ENCODE measurements at places on chromosomes 5 and 9.

DNA sequence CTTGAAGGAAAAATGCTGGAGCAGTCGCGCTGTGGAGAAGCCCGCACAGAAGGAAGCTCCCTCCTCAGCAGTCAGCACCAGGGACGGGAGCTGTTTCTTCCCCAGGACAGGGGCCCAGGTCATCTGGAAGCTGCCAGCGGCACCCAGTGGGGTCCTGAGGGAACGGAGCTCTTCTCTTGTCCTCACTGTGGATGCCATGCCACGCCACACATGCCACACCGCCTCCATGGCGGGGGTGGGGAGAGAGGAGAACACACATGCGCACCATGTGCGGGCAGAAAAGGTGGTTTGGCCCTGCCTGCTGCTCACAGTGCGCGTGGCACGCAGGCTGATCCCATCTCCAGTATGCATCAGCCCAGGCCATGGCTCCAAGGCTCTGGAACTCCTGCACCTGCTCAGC, 41.7 kb upstream of the ZNF354B start:
- DNase-seq: no peak

DNA sequence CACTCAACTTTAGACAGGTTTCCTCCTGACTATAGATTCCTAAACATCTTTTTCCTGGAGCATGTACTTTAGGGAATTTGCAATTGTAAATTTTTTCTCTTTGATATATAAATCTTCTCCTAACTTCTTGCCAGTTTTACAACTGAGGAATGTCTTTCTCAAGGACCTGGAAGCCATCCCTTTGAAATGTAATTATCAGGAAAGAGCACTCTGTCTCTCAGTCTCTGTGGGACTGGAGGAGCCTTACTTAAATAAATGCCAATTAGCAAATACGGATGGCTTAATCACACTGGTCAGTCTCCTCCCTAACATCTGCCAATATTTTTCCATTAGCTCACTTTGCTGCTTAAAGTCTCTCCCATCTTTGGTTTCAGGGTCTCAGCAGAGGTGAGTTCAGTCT, 344.3 kb upstream of the ARRDC3 start:
- no peak for DNase-seq

GRCh38 chr5:170057311-170057710, 48.4 kb upstream of the FOXI1 start:
- no peak for DNase-seq

GRCh38 chr9:1462626-1463308, 412.6 kb downstream of the DMRT2 start:
- DNase-seq: no peak

DNA sequence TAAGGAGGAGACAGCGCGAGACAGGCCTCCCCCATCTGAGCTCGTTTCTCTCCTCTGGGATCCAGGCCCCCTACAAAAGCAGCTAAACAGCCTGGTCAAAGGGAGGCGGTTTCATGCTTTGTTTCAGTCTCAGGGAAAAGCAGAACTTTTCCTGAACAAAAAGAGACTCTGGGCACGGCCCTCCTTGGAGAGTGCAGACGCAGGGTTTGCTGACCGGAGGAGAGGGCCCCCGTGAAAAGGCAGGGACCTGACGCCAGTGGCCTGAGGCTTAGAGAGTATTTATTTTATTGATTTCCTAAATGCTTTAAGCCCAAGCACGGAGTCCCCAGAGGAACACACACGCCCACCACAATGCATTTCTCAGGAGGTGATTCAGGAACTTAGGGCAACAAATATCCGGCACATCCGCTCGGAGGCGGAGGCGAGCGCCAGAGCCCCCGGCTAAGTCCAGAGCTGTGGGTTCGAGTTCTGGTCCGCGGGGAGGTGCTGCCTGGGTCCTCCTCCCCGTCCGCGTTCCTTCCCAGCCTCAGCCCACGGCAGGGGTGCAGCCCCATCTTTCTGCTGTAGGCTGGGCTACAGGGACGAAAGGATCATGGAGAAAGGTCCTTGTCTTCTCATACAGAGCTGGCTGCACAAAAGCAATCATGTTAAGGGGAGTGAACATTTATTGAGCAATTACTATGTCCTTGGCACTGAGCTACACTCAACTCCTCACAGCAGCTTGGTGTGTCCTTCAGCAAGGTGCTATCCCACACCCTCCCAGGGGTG, 40.0 kb downstream of the PTGES start:
- DNase-seq: no peak

GRCh38 chr9:82790875-82791274, 272.1 kb downstream of the RASEF start:
- DNase-seq: peak; percentile 9

- DNase-seq: no peak
These were observed 46.0 kb downstream of the CNOT6 start for GRCh38 chr5:180540050-180540694.

- no peak for DNase-seq
These were observed 8.8 kb downstream of the MSX2 start for GRCh38 chr5:174733091-174733690.

GRCh38 chr5:82218374-82219156, 59.6 kb downstream of the RPS23 start:
- DNase-seq: no peak

DNA sequence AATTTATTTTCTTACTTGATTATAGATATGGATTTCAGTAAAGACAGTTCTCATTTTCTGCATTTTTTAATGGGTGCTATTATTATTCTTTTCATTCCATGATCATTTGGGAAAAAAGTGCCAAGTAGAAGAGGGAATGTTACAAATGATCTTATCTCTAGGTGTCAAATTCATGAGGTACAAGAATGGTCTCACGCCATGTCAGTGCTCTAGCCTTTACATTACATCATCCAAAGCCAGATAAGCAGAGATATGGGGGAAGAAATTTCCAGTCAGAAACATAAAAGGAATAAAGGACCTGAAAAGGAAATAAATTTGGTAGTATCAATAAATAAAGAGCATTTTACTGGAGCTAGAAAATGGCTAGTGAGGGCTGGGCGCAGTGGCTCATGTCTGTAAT, 1544.2 kb upstream of the CDH6 start:
- no peak for DNase-seq

GRCh38 chr5:31054453-31054852, 139.0 kb upstream of the CDH6 start:
- no peak for DNase-seq

- DNase-seq: no peak
These were observed 13.1 kb downstream of the LHX6 start for GRCh38 chr9:122215663-122216062.

- no peak for DNase-seq
These were observed 56.7 kb upstream of the OSMR start for GRCh38 chr5:38789134-38789533.

GRCh38 chr5:146890731-146891440, 12.3 kb upstream of the PPP2R2B start:
- DNase-seq: no peak

DNA sequence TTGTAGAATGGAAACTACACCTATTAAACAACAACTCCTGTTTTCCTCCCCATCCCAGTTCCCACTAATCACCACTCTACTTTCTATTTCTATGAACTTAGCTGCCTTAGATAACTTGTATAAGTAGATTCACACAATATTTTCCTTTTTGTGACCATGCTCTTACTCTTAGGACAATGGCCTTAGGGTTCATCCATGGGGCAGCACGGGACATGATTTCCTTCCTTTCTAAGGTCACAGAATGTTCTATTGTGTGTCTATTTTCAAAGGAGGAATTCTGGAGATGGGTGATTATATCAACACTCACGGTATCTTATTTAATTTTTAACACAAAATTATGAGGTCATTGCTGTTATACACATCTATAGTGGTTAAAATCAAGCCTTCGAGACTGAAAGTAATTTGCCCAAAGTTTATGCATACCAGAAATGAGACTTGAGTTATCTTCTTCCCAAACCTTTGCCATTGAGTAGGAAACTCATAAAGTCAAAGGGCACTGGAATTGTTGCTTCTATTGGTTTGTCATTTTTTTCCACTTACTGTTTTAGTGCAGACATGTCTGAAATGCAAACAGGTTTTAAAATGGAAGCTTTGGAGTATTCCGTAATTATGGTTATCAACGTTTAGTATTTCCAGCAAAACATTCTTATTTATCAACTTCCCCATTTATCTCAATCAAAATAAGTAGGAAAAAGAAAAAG, 23.6 kb downstream of the CTSL start:
- DNase-seq: no peak

DNA sequence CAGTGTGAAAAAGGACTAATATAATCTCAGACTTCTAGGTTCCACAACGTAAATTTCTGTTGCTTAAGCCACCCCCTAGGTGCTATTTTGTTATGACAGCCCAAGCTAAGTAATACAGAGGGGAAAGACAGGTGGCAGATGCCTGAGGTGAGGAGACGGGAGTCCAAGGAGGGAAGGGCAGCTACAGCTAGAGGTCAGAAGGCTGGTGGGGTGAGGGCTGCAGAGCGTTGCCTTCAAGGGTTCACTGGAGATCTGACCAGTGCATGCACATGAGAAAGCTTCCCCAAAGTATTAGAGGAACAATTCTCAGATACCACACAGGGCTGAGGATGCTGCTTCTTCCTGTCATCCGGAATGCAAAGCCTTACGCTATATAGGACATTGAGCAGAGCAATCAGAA, 104.7 kb upstream of the IRX4 start:
- no peak for DNase-seq

- DNase-seq: no peak
These were observed 86.5 kb upstream of the ANKRD55 start for GRCh38 chr5:56319526-56320181.

- no peak for DNase-seq
These were observed 26.9 kb downstream of the COL15A1 start for GRCh38 chr9:98970532-98971041.

DNA sequence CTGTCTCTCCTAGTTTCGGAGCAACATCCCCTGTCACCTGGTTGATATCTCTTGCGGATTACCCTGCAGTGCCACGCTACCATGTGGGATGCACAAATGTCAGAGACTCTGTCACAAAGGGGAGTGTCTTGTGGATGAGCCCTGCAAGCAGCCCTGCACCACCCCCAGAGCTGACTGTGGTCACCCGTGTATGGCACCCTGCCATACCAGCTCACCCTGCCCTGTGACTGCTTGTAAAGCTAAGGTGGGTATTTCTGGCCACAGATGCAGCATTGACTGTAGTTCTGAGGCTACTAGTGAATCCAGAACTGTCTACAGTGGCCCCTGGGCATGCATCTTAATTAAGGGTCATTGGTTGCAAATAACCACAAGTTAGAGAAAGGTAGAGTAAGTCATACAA, 50.8 kb downstream of the AQP7 start:
- no peak for DNase-seq

DNA sequence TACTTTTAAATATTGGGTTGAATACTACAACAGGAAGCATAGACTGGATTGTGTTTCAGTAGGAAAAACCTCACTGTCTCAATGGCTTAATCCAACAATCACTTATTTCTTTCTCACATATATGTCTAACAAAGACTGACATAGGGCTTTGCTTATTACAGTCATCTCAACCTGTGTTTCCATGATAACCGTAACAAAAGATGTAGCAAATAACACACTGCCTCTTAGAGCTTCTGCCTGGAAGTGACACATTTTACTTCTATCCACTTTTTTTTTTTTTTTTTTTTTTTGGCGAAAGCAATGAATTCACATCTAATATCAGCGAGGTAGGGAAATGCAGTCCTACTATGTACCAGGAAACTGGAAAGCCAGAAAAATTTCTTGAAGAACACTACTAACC, 204.9 kb upstream of the CDKN2B start:
- DNase-seq: no peak

DNA sequence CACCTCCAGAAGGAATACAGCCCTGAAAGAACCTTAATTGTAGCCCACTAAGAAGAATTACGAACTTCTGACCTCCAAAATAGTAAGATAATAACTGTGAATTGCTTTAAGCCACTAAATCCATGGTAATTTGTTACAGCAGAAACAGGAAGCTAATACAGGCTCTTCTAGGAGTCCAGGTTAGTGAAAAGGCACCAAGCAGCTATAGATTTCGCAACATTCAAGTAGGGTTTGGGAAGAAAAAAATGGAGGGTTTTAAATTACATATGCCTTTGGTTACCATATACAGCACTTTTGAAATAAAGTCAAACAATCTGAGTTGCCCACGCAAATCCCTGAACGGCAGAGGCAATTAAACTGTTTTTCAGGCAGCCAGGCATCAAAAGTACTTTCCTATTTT, 1.7 kb upstream of the ACTL7A start:
- DNase-seq: peak; percentile 32

DNA sequence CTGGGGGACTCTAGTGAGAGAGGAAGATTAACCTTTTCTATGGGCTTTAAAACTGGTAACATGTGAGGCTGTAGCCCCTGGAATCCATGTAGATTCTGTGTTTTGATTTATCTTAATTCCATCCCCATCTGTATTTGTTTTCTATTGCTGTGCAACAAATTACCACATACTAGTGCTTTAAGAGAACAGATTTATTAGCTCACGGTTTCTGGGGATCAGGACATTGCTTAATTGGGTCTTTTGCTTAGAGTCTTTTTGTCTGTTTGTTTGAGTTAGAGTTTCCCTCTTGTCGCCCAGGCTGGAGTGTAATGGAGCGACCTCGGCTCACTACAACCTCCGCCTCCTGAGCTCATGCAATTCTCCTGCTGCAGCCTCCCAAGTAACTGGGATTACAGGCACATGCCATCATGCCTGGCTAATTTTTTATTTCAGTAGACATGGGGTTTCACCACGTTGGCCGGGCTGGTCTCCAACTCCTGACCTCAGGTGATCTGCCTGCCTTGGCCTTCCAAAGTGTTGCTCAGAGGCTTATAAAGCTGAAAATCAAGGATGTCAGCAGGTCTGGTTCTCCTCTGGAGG, 29.9 kb upstream of the GNA14 start:
- DNase-seq: no peak

DNA sequence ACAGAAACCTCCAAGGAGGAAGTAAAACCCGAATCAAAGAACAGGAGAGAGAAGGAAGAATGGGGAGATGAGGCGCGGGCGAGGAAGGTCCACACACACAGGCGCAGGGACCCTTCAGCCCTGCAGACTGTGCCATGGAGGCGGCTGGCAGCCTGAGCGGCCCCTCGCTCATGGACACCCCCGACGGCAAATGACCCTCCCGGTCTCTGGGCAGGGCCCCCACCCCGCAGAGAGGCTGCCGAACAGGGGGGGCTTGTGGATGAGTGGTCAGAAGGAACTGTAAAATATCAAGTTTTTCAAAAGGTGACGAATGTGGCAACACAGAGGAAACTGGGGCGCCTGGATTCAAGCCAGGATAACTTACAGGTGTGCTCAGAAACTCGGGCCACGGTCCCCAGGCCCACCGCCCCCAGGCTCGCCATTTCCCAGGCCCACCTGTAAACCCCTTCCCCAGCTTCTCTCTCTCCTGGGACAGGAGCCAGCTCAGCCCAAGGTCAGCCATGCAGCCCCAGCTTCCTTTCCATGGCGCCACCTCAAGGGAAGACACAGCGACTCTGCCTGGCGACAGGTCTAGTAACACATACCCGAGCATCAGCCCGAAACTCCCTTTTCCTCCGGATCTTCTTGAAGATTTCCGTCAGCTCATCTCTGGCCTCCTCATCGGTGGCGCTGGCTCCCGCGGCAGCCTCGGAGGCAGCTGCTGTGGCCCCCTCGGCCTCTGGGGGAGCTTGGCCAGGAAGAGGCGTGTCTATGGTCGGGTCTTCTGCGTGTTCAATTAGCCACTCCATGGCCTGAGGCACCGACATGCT, 16.5 kb downstream of the UBAC1 start:
- no peak for DNase-seq

All from KBM-7 (cell line).